ENCODE measurements at places on chromosomes 6 and 20.

- peak; percentile 58 for DNase-seq
These were observed at the start of gene JAG1 for GRCh38 chr20:10673842-10674683. Gene JAG1, minus strand, starts transcription at chr20:10673999. Its CDS starts 469 bp downstream, at chr20:10673530.

- DNase-seq = no peak
These were observed 628.8 kb upstream of the MAN1A1 start for GRCh38 chr6:119978274-119978889.

DNA sequence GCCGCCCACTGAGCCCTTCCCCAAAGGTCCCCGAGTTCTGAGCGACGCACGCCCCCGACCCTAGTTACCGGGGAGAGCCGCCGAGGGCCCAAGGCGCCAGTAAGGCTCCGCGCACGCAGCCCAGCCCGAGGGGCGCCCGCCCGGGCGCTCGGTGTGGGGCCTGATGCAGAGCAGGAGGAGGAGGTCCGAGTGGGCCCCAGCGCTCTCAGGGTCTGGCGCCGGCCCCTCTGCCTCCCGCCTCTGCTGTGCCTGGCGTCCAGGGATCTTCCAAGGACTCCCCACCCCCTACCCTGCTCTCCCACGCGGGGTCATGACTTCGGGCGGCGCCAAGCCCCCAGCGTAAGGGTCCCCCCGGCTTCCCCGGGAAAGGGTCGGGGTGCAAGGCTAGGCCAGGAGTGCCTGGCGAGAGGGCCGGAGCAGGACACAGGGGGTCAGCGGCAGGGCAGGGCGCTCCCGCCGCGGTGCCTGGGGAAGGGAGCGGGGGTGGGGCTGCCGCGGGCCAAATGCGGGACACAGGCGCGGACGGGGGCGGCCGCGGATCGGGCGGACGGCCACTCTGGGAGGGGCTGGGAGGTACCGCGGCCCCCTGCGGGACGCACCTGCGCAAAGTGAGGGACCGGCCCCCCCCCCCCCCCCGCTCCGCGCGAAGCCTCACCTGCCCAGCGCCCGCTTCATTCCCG, 637 bp downstream of the ABHD12 start:
- DNase-seq = no peak

DNA sequence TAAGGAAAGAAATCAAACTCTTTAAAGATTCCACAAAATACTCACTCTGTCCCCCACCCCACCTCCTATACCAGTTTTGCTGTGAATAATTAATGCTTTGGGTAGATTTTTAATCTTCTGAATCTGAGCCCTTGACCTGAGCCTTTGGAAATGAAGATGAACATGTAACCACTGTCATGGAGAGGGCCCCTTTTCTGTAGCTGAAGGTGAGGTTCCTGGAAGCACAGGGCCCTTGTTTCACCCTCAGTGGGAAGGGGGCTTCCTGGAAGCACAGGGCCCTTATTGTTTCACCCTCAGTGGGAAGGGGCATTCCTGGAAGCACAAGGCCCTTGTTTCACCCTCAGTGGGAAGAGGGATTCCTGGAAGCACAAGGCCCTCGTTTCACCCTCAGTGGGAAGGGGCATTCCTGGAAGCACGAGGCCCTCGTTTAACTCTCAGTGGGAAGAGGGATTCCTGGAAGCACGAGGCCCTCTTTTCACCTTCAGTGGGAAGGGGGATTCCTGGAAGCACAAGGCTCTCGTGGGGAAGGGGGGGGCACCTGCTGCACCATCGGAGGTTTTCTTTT, 75.7 kb downstream of the DACT2 start:
- no peak for DNase-seq

DNA sequence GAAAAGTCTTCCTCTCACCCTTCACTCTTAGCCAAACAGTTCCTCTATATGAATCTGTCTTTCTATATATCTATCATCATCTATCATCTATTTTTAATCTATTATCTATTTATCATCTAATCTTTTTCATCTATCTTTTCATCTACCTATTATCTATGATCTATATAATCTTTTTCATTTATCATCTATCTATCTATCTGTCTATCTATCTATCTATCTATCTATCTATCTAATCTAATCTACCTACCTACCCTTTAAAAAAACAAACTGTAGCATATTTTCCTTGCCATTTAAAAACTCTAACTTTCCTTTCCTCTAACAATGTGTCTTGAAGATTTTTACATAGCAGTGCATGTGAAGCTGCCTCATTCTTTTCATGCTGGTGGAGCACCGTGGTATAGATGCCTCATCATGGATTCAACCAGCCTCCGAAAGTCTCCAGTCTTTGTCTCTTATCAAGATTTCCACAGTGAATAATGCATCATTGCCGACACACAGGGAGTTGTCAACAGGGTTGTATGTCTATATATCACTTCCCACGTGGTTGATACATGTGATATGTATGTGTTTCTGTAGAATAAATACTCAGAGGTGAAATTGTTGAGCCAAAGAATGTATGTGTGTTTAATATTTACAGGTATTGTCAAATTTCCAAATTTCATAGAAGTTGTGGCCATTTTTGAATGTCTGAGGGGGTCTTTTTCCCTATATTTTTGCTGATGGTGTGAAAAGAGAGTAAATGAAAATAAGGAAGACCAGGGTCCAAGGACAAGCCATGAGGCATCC, 51.3 kb downstream of the VEGFA start:
- DNase-seq = no peak

DNA sequence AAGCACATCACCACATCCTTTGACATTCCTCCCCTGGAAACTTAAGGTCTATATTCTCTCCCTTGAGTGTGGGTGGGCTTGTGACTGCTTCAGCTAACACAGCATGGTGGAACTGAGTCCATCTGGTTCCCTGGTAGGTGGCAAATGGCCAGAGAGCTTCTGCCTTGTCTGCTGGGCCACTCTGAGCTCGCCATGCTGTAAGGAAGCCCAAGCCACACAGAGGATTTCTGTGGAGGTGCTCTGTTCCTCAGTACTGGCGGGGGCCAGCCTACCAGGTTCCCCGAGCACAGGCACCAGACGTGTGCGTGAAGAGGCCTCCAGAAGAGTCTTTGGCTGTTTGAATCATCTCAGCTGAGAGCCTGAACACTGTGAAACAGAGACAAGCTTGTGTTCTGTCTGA, 41.6 kb upstream of the PMEPA1 start:
- no peak for DNase-seq

DNA sequence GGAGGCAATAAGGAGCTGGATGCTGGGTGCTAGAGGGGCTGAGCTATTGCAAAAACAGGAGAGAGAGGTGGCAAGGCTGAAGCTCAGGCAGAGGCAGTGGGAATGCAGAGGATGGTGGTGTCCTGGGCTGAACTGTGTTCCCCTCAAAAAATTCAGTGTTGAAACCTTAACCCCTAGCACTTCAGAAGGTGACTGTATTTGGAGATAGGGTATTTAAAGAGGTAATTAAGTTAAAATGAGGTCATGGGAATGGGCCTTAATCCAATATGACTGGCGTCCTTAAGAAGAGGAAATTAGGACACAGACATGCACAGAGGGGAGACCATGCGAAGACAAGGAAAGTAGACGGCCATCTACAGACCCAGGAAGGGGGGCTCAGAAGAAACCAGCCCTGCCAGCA, 11.5 kb upstream of the MMP9 start:
- no peak for DNase-seq

DNA sequence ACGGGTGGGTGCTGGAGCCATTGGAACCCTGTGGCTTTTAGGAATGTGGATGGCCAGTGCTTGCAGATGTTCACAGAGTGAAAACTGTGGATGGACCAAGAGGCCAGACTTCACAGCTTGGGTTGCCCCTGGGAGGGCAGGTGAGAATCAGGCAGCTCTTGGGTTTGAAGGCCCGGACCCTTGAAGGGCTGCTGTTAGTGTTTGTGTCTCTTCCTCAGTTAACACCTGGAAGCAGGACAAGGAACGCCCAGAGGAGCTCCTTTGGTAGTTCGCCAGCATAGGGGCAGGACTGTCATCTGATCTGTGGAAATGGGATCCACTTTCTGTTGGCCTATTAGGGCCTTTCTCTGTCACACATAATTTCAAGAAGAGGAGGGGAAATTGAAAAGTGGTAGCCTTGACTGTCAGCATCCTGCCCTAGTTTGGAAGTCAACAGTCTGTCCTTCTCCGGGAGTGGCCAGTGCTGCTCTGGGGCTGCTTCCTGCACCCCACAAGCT, 43.6 kb downstream of the RIOK1 start:
- DNase-seq = no peak

DNA sequence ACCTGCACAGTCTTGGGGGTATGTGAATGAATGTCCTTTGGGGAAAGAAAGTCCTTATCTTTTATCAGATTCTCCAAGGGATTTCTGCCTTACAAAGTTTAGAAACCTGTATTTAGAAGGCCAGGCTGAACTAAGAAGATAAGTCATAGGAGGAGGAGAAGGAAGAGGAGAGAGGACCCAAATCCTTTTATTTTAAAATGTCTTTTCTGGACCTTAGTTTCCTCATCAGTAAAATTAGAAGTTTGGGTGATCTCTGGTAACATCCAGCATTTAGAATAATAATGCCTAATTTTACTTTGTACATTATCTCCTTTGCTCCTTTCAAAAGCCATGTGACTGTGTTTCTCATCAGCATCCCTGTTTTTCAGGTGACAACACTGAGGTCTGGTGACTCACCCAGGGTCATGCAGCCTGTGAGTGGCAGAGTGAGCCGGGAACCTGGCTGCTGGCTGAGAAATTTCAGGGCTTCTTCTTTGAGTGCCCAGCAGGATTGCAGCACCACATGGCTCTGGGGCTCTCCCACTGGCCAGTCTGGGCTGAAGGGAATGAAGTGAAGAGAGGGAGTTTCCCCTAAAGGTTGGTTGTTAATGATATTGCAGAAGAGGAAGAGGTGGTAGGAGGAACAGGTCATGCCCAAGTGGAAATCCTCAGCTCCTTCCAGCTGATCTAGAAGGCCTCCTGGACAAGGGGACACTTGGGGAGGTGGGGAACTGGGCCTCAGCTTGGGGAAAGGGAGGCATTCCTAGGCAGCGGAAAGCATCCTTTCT, 34.0 kb downstream of the VEGFA start:
- DNase-seq = no peak

GRCh38 chr6:11876934-11877433, 98.4 kb upstream of the ADTRP start:
- DNase-seq = no peak

GRCh38 chr6:7261852-7262461, 51.0 kb downstream of the SSR1 start:
- no peak for DNase-seq

DNA sequence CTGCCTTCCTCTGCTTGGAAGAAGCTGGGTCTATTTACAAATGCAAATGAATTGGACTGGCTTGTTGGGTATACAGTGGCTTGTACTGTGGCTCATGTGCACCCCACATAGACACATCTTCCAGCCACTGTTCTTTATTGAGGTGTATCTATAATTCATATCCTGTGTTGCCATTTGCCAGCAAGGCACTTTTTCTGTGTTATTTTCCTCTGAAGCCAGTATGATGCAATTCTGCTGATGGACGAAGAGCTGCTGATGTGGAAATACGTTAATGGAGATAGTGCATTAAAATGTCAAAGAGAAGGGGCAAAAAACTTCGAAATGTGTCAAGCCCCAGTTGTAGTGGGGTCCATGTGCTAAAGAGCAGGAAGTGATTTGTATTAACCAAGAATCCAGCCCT, 167.5 kb downstream of the TMEM242 start:
- DNase-seq = no peak
